ENCODE measurements at places on chromosomes 12 and 14.

DNA sequence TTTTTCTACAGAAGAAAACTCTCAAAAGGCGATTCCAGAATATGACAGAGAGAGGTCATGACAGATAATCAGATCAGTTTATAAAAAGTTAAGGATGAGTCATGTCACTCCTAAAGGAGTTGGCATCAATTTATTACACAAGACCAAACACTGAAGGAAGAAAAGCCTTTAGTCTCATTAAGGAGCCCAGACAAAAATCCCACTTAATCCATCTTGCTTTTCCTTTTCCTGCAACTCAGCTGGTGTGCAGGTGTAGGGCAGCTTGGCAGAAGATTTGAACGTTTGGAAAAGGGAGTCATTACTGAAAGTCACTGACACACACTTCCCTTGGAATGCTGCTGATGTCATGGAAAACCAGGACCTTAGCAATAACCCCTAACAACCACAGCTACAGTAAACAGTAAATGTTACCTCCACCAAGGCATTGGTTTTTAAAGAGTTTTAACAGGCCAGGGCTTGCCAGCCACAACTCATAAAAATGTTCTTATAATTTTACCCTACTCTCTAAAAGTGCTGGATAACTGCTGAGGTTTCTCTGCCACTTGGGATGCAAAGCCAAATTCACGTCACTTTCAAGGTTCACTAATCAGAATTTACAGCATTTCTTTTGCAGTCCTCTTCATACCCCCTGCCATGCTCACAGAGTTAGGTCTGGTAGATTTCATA, 320.6 kb downstream of the RAD51B start:
- DNase-seq = no peak

- DNase-seq = no peak
Measured at GRCh38 chr14:81400852-81401251, 728 bp upstream of the STON2 start.

DNA sequence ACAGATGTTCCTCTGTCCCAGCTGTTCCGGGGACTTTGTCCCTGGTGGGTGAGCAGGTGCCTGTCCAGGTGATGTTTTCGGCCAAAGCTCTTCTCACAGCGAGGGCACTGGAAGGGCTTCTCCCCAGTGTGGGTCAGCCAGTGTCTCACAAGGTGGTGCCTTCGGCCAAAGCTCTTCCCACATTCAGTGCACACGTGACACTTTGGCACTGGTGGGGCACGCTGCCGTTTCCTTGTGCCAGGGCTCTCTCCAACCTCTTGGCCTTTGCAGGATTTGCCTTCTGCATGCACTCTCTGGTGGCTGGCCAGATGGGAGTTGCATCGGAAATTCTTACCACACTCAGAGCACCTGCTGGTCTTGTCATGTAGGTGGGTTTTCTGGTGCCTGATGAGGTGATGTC, 7.7 kb downstream of the ZNF641 start:
- no peak for DNase-seq

- no peak for DNase-seq
Measured at GRCh38 chr14:100711493-100711892, 15.2 kb upstream of the DLK1 start.

- no peak for DNase-seq
Measured at GRCh38 chr14:35400648-35401421, 3.7 kb downstream of the NFKBIA start.

DNA sequence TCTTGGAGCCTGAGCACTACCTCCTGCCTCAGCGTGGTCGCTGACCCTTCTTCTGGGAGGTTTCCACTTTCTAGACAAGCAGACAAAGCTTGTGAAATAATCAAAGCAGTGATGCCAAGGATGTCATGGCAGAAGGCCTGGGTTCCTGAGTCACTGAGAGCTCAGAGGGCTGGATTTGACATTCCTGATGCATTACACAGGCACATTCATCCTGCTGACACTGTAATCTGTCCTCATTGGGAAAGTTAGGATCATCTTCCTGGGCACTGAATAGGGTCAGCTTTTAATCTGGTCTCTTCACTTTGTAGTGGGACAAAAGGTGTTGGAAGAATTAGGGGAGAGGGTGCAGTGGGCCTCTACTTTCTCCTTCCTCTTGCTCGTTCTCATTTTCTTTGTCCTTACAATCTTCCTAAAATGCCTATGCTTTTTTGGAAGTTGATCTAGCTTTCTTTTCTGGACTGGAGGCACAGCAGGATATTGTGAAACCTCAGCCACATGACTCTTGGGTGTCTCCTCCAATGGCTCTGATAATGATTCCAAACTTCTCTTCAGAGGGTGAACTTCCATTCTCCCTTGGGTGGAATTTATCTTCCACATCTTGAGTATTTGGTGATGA, 29.6 kb downstream of the EEA1 start:
- DNase-seq = no peak

Measured in neural crest cell (in vitro differentiated cells).